ENCODE measurements at places on chromosomes 1 and 21.

GRCh38 chr1:209160230-209160629, 423.3 kb upstream of the CAMK1G start:
- no peak for DNase-seq

DNA sequence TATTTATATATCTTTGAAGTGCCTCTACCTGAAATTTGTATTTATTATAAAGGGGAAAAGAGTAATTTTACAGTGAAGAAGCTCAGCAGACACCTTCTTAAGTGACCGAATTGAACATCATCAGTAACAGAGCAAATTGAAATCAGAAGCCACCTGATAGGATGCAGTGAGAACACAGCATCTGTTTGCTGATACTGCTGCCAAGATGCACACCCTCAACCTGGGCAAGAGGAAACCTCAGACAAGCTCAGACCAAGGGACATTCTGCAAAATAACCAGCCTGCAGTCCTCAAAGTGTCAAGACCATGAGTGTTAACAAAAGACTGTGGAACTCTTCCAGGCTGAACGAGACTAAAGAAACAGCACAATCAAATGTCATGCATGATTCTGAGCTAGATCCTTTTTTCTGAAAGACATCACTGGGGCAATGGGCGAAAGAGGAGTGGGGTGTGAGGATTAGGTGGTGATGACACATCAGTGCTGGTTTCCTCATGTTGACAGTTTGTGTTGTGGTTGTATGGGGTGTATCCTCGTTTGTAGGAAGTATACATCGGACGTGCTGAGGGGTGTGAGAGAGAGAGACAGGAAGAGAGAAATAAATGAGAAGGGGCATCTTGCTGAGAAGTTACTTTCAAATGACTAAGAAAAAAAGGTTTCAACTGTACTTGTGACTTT, 103.7 kb downstream of the ABCA4 start:
- DNase-seq = no peak

GRCh38 chr1:238677567-238677966, 708.8 kb upstream of the CHRM3 start:
- no peak for DNase-seq

DNA sequence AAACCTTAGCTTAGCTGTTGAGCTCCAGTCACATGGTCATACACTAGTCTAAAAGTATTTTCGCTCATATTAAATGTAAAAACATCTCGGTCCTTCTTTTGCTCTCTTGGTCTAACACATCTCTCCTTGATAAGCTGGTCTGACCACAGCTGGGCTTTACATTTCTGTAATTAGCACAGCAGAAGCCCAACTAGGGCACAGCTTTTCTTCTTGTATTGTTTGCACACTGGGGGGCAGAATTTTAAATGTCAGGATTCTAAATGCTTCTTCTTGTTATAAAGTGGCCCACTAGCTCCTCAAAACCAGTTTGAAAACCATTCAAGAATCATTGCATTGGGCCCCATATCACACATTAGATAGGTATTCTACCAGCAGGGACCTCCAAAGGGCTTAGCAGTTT, 289.1 kb upstream of the PKN2 start:
- DNase-seq = no peak

- no peak for DNase-seq
These were observed 33.9 kb downstream of the CDK18 start for GRCh38 chr1:205538235-205538840.

GRCh38 chr21:29084372-29084771, 10.9 kb upstream of the CCT8 start:
- DNase-seq = no peak

GRCh38 chr1:3014443-3015268, 6.6 kb upstream of the ACTRT2 start:
- DNase-seq = peak; percentile 7

DNA sequence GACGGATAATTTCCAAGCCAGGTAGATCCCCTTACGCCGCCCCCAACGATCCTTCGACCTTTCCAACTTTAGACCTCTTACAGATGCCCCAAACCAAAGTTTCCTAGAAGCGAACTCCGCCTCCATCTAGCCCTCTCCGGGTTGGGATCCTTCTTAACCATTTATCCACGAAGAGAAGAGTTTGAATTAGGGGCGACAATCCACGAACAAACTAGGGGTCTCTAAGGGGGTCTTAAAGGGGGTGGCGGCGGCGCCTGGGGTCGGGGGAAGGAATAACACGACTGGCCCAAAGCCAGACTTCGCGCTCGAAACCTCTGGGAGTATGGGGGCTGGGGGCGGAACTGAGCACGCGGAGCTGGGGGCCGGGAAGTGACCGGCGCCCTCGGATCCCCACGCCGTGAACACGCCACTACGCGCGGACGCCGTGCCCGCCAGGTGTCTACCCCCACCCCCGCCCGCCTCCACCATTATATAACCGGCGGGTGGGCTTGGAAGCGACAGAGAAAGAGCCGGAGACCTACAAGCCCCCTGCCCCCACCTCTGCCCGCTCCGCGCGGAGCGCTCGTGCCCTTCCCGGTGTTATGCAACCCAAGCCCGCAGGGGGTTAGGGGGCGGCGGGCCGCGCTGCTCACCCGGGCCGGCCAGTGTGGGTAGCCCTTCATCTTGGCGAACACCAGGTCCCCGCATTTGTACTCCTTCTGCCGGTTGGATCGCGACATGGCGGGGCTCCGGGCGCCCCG, 594 bp downstream of the HDGF start:
- peak; percentile 55 for DNase-seq

DNA sequence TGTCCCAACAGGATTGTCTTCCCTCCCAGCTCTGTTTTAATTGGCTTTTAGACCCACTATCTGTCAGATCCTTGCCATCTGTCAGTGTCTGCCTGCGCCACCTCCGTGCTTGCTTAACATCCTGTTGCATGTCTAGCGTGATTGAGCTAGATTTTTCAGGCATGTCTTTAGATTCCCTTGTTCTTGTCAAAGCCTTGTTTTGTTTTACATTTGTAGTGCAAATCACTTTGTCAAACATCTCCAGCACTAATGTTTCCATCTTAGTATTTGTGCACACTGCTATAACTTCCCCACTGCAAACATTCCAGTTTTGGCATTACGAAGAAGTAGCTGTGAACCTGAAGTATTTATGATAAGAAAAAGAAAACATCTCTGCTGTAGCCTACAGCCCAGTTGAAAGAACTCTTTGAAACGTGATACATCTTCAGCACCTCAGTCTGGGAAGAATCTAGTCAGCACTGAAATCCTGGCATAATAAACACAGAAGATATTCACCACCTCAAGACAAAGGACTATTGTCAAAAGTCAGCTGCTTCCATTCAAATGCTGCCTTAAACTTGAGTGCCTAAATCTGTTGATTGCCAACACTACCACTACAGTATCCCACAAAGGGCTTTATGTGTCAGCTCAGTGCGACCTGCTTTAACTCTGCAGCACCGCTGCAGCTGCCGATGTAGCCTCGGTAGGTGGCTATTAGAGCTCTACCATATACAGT, 105.0 kb downstream of the FNBP1L start:
- DNase-seq = no peak

DNA sequence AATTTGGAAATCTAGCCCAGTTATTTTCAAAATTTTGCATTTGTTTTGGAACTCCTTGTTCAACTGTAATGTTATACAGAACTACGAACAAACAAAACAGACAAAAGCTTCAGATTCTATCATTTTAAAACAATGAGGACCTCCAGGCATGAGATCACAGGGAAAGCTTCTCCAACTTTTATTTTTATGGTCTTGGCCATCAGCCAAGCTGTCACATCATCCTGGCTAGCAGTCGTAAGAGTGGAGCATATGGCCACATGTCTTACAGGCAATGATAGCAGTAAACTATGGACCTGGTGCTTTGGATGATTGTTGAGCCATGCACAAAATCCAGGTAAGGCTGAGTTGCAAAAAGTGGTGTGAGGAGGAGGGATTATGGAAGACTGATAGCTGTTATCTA, 299.6 kb downstream of the LMX1A start:
- DNase-seq = no peak

GRCh38 chr1:178417858-178418257, 78.9 kb downstream of the CLEC20A start:
- DNase-seq = no peak

- DNase-seq = no peak
These were observed 51.8 kb upstream of the LYST start for GRCh38 chr1:235918465-235918864.

- DNase-seq = no peak
These were observed 94.1 kb downstream of the RPE65 start for GRCh38 chr1:68355614-68356013.

- DNase-seq = no peak
These were observed 4.6 kb upstream of the WNT2B start for GRCh38 chr1:112504001-112504660.

DNA sequence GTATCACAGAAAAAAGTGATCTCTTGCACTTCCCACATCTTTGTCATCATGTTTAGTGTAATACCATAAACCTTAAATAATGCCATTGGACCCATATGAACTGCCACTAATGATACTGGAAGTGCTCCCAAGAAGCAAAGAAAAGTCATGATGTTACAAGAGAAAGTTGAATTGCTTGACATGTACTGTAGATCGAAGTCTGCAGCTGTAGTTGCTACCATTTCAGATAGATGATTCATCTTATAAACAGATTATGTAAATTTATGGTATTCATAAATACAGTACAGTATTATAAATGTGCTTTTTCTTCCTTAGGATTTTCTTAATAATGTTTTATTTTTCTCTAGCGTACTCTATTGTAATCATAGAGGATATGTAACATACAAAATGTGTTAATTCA, 30.1 kb upstream of the LAMC2 start:
- no peak for DNase-seq

- peak; percentile 53 for DNase-seq
These were observed 9.1 kb upstream of the SYTL1 start for GRCh38 chr1:27332536-27333281.

DNA sequence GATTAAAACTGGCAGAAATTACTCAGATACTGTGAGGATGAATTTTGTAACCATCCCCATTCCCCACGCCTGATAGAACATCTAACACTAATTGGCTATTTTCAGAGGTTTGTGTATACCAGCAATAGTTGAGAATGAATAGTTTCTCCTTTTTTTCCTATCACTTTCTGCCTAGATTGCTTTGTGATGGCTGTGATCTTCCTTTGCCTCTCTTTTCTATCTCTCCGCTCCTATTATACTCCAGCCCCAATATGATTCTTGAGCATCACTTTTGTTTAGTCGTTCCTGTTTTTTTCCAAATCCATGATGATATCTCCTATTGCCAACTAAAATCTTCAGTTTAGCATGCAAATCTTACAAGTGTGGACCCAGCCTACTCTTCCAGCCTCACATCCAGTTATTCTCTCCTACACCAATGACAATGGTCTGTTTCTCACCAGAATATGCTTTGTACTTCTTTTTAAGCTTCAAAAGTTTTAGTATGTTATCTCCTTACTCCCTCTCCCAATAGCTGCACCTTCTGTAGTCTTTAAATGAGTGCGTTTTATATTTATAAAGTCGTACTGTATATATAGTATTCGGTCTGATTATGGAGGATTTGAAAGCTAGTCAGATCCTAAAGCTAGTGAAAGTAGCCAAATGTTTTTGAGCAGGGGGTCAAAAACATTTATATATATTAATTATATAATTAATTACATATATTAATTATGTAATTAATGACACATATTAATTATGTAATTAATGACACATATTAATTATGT, 25.2 kb downstream of the MAGI3 start:
- no peak for DNase-seq

- no peak for DNase-seq
These were observed 204.5 kb downstream of the TTLL7 start for GRCh38 chr1:83794384-83794783.

- DNase-seq = no peak
These were observed 7.1 kb downstream of the MEX3A start for GRCh38 chr1:156075162-156075561.

GRCh38 chr1:5742801-5743200, 249.4 kb downstream of the NPHP4 start:
- no peak for DNase-seq

DNA sequence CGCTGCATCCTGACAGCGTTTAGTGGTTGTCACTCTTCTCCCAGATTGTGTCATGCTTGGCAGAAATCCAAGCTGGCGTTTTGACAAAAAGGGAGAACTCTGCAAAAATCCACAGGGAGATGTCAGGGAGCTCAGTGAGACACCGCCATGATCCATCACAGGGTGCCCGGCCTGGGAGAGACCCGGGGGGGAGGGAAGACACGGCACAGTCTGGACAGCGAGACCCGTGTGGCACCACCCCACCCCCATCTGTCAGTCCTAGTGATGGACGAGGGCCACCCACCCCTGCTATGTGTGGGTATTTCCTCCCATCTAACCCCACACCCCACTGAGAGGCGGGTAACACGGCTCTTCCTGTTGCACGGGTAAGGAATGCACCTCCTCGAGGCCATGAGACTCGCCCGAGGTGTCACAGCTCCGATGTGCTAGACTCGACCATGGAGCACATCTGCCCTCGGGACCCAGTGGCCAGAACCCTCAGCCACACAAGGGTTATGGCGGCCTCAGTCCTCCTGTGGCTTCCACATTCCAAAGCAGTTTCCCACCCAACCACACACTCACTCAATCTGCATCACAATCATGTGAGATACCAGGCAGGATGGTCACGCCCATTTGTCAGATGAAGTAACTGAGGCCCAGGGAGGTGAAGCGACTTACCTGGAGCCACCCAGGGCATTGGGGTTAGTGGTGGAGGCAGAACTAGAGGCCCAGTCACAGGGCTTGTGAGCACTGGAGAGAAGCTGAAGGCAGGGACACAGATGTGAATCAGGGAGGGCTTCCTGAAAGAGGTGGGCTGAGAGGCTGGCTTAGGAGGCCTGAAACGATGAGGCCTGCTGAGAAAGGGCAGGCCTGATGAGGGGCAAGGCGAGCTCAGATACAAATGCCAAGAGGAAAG, 688.5 kb downstream of the MATN1 start:
- no peak for DNase-seq

DNA sequence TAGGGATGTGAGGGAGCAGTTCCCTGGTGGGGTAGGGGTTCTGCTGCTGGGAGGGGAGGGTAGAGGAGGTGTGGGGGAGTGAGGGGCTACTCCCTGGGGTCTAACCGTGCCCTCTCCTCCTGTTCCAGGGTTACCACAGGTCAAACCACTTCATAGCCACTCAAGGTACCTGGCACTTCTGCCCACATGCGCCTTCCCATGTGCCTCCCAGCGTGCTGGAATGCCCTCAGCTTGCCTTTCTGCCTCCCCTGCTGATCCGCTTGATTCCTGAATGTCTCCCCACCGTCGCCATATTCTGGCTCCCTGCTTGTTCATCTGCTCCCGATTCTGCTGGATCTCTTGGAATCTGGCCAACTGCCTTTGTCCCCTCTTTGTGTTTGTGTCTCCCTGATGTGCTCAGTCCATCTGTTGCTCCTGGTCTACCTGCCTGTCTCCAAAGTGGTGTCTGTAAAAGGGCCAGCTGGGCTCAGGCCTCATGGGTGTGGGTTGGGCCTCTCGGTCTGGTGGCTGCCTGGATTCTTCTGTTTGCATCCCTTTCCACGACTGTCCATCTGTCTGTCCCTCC, 74.4 kb downstream of the PTPRU start:
- DNase-seq = no peak

GRCh38 chr1:168372307-168372706, 91.6 kb downstream of the TBX19 start:
- no peak for DNase-seq

GRCh38 chr1:54124472-54124871, 28.3 kb downstream of the CDCP2 start:
- no peak for DNase-seq

Data from activated naive CD4-positive, alpha-beta T cell treated with anti-CD3 and anti-CD28 coated beads, Interleukin-2, amount 50 U/mL, for 16 hours (primary cell).